ENCODE measurements at places on chromosomes 7 and 10.
A peak's percentile ranks its signal among the peaks of the same experiment; 100 is the strongest.

DNA sequence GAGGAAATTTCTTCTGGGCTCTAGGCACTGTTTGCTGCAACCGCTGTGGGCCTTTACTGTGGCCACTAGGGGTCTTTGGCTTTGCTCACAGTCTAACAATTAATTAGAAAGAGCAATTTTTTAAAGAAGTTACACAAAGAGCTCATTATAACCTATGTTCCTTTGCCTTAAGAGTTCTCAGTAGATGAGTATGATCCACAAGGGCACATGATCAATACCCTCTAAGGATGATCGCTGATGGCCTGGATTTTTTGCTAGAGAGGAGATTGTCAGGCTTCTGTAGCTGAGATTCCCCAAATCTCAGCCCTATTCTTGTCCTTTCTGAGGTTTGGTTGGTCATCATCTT lies 80.8 kb upstream of the RHOBTB1 start:
- DNase-seq = no peak

GRCh38 chr7:120792091-120792860 lies 65.7 kb downstream of the TSPAN12 start:
- DNase-seq = peak; percentile 14

GRCh38 chr10:77383861-77384553 lies 253.6 kb downstream of the KCNMA1 start:
- no peak for DNase-seq

GRCh38 chr7:151540146-151540545 lies 20.5 kb upstream of the RHEB start:
- no peak for DNase-seq

- DNase-seq = no peak
These were observed 2.3 kb downstream of the CREB3L2 start for GRCh38 chr7:137999496-138000080.

- DNase-seq = no peak
These were observed 29.9 kb upstream of the CC2D2B start for GRCh38 chr10:95877881-95878280.

- DNase-seq = no peak
These were observed 243.0 kb downstream of the PLXNA4 start for GRCh38 chr7:132333301-132333700.

DNA sequence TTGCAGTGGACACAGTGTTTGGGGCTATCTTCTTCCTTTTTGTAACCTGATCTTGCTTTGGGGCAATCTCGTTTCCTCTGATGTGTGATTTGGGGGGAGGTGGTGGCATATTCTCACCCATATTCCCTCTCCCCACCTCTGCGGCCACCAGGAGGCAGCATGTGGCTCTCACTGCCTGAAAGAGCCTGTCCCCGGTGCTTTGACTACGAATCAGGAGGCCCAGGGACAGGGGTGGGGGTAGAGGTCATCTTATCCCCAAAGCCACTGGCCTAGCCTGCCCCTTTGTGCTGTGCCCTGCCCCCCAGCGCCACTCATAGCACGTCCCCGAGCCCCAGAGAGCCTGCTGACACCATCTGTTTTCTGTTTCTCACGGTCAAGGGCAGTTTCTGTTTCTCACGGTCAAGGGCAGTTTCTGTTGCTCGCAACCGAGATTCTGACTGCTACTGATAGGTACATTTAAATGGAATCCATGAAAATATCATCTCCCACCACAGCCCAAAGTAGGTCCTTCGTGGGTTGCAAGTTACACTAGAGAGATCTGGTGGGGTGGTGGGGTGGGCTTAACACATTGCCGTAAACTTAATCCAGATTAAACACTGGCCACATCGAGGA lies 28.2 kb downstream of the PHYH start:
- peak; percentile 52 for DNase-seq

- DNase-seq = no peak
These were observed 109.1 kb downstream of the DNAJB6 start for GRCh38 chr7:157445956-157446295.

DNA sequence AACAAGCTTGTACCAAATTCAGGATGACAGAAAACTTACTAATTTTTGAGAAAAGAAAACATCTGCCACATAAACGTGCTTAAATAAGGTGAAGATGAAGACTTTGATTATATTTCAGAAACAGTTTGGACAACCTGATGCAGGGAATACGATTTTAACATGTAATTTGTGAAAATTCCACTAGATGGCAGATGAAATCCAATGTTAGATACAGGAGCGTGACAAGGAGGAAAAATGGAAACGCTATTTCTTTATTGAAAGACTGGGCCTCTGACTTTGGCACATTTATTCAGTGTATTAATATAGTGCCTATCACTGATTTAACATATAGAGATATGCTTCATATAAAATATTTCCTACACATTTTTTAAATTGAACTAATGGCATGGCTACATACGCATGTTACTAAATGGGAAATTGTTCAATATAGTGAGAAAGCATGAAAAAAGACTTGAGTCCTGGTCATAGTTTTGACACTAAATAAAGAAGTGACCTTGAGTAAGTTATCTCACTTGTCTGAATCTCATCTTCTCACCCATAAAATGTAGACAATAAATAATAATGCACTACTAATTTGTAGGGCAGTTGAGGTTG lies 60.7 kb downstream of the CD36 start:
- DNase-seq = no peak

- DNase-seq = no peak
These were observed 194.0 kb downstream of the CFTR start for GRCh38 chr7:117673839-117674238.

DNA sequence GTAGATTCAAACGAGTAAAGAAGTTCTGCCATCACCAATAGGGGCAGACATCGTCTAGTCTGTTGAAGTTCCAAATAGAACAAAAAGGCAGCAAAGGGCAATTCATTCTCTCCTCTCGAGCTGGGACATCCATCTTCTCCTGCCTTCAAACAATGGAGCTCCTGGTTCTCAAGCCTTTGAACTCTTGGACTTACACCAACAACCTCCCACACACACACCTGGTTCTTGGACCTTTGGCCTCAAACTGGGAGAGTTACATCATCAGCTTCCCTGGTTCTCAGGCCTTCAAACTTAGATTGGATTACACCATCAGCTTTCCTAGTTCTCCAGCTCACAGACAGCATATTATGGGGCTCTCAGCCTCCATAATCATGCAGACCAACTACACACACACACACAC lies 9.8 kb upstream of the GIMAP5 start:
- no peak for DNase-seq

DNA sequence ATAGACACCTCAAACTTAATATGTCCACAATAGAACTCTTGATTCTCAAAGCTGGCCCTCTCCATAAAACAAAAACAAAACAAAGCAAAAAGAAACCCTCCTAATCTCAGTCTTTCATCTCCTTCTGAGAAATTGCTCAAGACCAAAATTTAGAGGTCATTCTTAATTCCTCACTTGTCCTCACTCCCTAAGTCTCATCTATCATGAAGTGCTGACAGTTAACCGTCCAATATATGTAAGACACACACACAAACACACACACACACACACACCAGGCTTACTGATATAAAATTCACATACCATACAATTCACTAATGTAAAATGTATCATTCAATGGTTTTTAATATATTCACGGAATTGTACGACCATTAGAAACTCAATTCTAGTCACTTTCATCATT lies 17.0 kb upstream of the SVIL start:
- DNase-seq = no peak

DNA sequence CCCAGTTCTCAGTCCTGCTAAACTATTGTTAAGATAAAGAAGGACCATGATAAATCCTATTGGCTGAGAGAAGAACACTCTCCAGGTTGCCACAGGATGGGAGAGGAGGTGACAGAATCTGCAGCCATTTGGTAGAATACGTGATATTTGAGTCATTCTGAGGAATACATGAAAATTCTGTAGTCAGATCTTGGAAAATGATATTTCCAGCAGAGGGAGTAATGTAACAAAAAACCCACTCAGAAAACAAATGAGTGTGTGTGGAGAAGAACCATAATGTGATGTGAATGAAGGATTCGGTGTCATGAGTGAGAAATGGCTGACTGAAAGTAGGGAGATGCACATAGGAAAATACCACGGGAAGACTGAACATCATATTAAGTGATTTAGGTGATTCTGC lies 128.5 kb upstream of the PFKP start:
- no peak for DNase-seq

DNA sequence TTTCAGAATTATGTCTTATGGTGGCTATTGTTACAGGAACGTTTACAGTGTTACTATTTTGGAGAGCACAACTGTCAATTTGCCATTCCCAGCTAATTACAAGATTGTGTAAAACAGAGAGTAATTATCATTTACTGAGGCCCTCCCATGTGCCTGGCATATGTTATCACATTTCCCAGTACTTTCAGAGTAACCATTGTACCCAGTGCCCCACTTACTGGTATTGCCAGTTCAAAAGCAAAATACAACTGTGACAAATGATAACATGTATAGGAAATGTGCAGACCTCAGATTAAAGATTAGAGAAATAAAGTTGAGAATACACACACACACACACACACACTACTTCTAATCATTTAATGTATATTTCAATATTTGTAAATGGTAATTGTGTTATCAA lies 572.5 kb downstream of the POM121L12 start:
- DNase-seq = no peak

- no peak for DNase-seq
These were observed 150.8 kb downstream of the HERPUD2 start for GRCh38 chr7:35544028-35544742.

DNA sequence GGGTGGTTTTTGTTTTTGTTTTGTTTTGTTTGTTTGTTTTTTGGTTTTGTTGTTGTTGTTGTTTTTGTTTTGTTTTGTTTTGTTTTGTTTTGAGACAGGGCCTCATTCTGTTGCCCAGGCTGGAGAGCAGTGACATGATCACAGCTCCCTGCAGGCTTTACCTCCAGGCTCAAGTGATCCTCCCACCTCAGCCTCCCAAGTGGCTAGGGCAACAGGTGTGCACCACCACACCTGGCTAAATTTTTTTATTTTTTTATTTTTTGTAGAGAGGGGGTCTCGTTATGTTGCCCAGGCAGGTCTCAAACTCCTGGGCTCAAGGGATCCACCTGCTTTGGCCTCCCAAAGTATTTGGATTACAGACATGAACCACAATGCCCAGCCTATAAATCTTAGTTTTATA lies 115.9 kb upstream of the NFE2L3 start:
- no peak for DNase-seq

DNA sequence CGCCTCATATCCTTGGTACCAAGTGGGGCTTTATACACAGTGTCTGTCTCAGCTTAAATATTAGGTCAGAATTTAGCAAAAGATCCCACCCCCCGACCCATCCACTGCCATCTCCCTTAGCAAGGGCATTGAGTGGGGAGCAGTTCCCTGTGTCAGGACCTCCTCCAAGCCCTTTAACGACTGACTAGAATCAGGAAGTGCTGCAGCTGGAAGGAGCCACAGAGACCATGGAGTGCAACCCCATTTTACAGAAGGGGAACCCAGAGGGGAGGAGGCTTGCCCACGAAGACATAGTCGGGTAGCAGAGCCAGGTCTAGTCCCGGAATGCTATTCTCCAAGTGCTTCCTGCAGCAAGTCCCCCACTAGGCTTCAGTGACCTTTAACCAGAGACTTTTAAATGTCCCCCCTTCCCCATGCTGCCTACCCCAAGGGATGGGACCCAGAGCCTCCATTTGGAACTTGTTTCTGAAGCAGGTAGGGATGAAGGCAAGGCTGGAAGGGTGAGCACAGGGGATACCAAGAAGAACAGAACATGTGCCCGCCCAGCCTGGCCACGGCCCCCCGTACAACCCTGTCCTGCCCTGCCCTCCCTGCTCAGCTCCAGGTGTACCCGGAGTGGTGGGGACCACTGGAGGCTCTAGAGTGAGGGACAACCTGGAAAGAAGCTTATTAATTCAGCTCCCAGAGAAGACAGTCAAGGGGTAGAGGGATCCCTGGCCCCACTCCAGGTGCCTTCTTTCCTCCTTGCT lies 41.3 kb downstream of the C10orf105 start:
- DNase-seq = no peak

GRCh38 chr7:90668992-90669391 lies 72.9 kb downstream of the CDK14 start:
- no peak for DNase-seq

DNA sequence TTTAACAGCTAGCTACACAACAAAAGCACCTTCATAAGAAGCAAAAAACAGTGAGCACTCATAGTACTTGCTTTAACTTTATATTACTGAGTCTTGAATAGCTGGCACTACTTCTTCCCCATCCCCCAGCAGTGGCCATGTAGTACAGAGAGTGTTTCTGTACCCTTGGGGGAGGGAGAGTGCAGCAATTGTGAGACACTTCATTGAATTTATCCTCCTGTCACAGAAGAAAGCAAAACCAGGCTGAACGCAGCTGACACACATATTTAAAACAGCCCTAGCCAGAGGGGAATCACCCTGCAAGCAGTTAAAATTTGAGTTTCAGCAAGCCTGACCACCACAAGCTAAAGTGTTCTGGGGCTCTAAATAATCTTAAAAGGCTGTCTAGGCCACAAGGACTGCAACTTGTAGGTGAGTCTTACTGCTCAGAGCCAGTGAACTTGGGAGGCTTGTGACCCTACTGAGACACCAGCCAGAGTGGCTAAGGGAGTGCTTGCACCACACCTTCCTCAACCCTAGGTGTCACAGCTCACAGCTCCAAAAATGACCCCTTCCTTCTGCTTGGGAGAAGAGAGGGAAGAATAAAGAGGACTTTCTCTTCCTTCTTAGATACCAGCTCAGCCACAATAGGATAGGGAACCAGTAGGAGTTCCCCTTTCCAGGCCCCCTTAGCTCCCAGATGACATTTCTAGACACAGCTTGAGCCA lies 97.7 kb upstream of the MEOX2 start:
- no peak for DNase-seq

DNA sequence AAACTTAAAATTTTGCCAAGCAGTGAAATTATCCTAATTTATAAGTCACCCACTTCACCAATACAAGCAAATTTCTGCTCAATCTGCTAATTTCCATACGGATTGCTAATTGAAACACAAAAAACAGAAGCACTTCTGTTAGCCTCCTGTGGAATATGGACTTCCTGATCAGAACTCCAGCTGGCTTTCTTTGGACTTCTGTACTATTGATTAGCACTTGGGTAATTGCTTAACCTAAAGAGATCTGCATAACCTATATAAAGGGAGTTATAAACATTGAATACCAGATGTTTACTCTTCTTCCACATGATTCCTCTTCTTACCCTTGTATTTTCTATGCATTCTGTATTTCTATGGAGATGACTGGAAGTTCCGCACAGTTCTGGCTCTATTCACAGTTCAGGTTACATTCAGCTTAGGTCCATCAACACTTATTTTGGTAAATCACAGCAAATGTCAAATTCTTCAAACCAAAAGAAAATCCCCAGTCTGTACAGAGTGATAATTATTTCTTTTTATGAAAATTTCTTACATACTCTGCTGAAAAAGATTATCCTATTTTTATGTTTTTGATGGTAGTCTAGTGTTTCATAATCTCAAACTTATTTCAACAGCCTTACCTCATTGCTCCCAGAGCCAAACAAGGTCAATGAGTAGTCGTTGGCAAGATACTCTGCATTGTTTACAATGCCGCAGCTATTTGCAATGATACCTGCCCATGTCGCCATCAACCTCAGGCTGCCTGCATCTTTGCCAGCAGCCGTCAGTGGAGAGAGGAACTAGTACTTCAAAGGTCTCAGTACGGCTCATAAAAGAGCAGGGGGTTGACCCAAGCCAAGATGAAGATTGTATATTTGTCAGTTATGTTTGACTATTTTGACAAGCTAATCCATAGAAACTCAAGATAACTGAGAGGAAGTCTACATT lies 225.6 kb downstream of the AHR start:
- DNase-seq = no peak

GRCh38 chr7:12450615-12451014 lies 47.0 kb upstream of the VWDE start:
- DNase-seq = no peak

All from 8988T (cell line).